ENCODE measurements at places on chromosomes 7 and 10. TPM values are rescaled to one million over a fixed set of nuclear protein-coding genes. Genes with fewer than 3 reads are reported as not detected.

Gene EPO
- not detected for total RNA-seq

Gene ZDHHC6
- total RNA-seq, result 22.1 TPM

Gene LRRC18
- total RNA-seq, result not detected

Gene LIPK
- not detected for total RNA-seq

Gene ZNF680
- 3.7 TPM for total RNA-seq

Gene MKI67
- 44.1 TPM for total RNA-seq

Gene C10orf62
- total RNA-seq, result not detected

Gene TMEM196
- total RNA-seq, result not detected

Gene TET1
- total RNA-seq, result 0.69 TPM

Gene BMPER
- not detected for total RNA-seq

Gene SPACDR
- 3.4 TPM for total RNA-seq

Gene MSS51
- total RNA-seq, result 0.40 TPM

Gene SORCS1
- total RNA-seq, result not detected

Gene IFIT3
- 61.5 TPM for total RNA-seq

Gene FAM25A
- not detected for total RNA-seq

Gene LRIT1
- not detected for total RNA-seq

Gene PTPRN2
- 12.1 TPM for total RNA-seq

Gene C7orf57
- total RNA-seq, result 0.15 TPM

Gene LRGUK
- total RNA-seq, result not detected

Gene CCDC3
- total RNA-seq, result 2.4 TPM

Gene SLC39A12
- total RNA-seq, result not detected

Gene CTAGE8
- not detected for total RNA-seq

Gene CALHM1
- total RNA-seq, result not detected
